ENCODE measurements at places on chromosomes 4 and X.

GRCh38 chrX:40922307-40922706 lies 162.9 kb upstream of the USP9X start:
- no peak for DNase-seq

- no peak for DNase-seq
These were observed 19.4 kb downstream of the TAPT1 start for GRCh38 chr4:16206848-16207247.

DNA sequence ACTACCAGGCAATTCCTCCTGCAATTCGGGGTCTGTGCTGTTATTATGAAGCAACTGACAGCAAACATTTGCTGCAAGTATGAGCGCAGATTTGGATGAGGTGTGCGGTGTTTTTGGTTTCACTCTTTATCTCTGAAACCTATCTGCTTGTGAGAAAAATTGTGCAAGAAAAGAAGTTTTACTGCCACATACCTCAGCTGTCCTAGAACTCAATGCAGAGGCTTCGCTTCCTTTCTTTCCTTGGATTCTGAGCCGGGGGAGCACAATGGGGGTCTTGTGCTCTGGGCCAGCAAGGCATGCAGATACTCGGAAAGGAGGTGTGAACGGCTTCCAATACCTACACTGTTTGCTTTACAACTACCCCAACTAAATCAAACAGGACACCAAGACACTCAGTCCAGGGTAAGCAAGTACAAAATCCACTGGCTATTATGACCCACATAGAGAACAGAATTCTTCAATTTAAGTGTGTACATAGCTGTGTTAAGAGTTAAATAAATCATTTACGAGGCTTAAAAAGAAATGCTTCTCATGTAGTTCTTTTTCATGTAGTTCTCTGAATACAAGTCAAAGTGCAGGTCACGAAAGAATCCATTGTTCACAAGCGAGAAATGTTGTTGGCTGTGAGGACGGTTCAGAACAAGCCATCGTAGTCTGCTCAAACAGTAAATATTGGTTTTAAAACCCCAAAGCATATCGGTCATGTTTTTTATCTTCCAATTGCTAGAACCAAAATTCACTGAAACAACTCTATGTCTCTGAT lies 1.1 kb downstream of the SORBS2 start:
- no peak for DNase-seq

DNA sequence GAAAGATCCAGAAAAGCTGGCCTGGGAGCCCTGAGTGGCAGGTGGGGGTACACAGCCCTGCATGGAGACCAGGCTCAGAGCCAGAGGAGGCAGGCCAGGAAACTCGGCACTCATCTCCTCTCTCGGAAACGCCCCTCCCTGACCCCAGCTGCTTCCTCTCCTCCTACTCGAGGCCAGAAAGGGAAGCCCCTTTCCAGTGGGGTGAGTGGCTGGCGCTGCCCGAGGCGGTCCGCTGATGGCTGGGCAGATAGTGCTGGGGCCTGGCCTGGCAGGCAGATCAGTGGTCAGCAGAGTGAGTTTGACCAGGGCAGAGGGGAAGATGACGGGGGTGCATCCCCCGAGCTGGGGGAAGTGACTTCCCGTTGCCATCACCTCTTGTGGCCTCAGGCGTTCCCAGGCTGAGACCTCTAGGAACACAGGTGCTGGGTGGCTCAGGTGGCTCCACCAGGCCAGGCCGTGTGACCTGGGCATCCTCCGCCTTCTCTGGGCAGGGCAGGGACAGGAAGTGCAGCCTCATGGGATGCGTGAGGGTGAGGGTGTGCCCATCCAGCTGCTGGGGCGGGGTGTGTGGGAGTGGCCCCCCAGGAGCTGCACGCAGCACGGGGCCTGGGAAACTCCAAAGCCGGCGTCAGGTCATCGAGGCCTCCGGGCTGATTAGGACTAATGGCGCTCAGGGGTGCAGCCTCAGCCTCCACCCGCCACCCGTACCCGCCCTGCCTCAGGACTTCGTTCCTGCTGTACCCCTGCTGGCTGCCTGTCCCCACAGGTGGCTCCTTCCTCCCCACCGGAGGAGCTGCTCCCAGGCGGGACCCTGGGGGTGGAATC lies 5.7 kb downstream of the SH3BP2 start:
- DNase-seq = no peak

DNA sequence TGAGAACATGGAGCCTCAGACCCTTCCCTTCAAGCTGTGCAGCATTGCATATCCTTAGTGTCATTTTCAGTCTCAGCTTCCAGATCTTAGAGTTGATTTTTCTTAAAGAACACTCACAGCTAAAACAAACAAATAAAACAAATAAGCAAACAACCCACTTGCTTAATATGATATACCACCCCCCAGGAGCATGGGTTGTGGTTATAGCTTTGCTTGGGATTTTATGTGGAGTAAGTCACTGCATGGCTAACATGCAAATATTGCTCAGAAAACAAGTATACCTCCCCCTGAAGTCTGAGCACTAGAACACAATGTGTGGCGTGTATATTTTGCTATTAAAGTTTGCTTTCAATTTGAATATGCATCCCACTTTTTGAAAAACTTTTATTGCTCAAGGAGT lies 78.6 kb downstream of the MGST2 start:
- DNase-seq = no peak

DNA sequence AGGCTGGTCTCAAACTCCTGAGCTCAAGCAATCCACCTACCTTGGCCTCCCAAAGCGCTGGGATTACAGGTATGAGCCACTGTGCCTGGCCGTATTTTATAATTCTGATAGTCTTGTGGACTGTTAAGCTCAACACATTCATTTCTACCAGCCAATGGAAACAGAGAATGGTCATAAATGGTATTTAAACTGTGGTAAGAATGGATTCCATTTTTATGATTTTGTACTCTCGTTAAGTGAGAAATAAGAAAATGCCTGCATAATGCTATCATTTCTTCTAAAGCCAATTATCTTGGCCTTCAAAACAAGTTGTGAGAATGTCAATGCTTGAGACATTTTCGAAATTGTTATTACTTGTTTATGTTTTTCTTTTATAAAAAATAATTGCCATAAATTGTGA lies 321.0 kb downstream of the IL15 start:
- no peak for DNase-seq

GRCh38 chr4:6029254-6029653 lies 11.0 kb upstream of the C4orf50 start:
- DNase-seq = no peak

GRCh38 chr4:7771541-7772507 lies 167.8 kb downstream of the AFAP1 start:
- DNase-seq = no peak

- no peak for DNase-seq
These were observed 206.8 kb upstream of the ARHGAP24 start for GRCh38 chr4:85268188-85268587.

- peak; percentile 59 for DNase-seq
These were observed 57.7 kb downstream of the WFS1 start for GRCh38 chr4:6327220-6327917.

DNA sequence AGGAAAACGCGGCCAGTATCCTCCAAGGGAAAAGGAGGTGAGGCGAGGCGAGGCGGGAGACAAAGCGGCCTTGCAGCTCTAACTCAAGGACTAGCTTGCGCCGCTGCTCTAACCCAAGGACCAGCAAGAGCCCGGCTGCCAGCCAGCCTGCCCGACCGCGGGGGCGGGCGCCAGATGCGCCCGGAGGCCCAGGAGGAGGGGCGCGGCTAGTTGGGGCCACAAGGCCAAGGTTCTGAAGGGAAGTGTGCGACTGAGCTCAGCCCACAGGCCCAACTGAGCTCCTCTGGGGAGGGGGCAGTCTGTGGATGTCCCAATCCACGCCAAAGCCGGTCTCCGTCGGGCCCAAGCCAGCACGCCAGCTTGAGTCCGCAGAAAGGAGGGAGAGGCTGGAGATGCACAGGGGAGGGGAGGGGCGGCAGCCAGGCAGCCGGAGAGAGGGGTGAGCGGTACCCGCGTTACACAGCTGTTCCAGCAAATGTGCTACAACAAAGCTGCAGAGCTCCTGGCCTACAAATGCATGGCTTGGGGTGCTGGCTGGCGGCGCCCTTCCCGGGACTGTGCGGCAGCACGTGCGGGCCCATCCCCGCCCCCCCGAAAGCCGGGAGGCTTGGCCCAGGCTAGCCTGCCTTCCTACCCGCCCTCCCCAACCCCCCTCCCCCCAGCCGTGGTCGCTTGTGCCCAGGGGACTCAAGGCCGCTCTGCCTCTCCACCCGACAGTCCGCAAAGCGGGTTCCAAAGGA lies 637 bp downstream of the AMER1 start:
- no peak for DNase-seq

DNA sequence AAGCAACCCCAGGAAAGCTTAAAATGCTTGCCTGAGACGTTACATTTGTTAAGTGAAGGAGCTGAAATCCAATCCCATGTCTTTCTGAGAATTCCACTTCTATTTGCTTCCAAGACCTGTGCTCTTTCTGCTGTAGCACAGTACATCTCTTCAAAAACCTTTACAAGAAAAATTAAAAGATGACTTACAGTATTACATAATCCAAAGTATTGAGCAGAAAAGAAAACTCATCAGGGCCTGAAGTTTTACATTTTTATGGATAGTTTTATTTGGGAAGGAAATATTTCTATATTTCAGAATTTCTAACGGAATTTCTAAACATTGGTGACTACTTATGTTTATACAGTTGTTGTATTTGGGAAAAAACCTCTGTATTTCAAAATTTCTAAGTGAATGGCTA lies 276.3 kb downstream of the TENM3 start:
- DNase-seq = no peak

GRCh38 chr4:74431113-74431826 lies 13.7 kb upstream of the AREG start:
- no peak for DNase-seq

DNA sequence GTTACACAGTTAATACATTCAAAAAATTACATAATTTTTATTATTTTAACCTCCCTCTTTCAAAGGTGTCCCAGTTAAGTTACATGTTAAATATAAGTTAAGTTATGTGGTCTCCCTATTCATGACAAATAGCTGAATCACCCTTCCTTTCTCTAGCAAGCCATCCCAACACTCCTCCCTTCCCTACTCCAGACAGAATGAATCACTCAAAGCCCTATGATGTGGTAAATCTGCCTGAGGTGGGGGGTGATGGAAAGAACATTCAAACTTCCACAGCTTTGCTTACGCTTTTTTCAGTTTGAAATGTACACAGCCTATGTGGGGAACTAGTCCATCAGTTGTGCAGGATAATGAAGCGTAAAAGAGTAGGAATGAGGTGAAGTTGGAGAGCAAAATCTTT lies 90.2 kb downstream of the CXCL13 start:
- no peak for DNase-seq

GRCh38 chr4:7155590-7156071 lies 36.7 kb upstream of the SORCS2 start:
- DNase-seq = no peak

DNA sequence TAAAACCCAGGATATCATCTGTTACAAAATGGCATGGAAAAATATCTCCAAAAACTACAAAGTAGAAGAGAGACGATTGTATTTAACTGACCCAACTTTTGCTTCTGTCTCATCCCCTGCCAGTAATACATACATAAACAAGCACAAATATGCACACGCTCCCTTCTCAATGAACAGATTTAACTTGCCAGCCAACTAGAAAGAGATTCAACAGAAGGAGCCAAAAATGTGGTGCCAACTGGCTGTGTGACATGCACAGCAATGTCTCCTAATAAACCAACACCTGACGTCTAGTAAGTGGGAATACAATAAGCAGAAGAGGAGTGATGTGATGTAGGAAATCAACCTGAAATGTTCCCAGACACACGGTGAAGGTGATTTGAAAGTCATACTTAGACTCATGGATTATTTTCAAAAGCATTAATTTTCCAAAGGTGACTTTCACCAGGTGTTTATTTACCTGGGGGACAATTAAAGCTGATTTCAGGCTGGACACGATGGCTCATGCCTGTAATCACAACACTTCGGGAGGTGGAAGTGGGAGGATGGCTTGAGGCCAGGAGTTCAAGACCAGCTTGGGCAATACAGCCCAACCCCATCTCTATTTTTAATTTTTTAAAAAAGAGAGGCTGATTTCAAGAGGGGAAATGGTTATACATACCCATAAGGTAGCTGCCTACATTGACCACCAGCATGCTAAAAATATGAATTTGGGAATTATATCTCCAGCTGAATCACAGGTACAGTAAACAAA lies 33.7 kb downstream of the SH3RF1 start:
- no peak for DNase-seq

- DNase-seq = no peak
These were observed 48.2 kb downstream of the THAP9 start for GRCh38 chr4:82948647-82949204.

DNA sequence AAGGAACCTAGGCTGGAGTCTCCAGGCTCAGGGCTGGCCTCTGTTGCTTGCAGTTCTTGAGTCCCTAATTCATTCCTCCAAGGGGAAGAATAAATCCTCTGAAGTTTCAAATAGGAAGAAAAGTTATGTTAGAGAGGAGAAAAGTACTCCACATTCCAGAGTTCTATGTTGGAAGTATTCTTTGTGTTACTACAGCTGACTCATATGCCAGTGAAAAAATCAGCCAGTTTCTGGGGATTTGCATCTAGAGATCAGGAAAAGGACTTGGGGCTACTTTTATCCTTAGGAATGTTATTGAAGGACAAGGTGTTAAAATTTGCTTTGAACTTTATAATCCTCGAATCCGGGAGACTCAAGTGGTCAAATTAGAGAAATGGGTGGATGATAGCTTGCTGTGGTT lies 11.7 kb upstream of the NUDT9 start:
- no peak for DNase-seq

DNA sequence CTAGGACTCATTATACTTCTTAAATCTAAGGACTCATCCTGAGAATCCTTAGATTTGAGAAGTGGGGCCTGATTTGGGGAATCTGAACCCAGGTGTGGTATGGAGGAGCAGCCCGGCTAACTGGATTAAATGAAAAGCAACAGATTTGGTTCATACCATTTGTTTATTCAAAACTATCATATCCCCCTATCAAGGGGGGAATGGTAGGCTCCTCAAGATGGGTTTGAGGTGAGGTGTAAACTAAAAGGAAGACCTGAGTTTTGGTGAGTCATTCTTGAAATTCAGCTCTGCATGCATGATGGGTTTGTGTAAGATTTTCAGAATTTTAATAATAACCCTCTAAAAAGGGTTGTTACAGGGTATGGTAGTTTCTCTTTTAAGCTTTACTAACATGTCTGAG lies 53.4 kb downstream of the CASP6 start:
- no peak for DNase-seq

- DNase-seq = no peak
These were observed 49.8 kb downstream of the SMPX start for GRCh38 chrX:21708116-21708515.

DNA sequence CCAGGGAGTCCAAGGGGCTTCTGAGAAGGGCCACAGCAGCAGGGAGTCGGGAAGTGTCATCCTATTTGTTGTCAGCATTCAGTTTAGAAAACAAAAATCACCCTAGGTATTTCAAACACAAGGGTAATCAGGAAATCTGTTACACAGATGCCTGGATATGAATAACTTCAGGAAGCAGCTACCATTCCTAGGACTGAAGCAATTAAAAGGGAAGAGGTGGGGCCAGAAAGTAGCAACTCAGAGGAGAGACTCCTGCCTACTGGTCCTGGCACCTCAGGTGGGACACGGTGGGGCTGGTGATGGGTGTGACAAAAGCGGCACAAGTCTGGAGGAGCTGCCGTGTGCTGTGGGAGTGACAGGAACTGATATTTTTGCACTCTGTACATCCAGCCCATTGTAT lies 107.9 kb downstream of the PDGFRA start:
- no peak for DNase-seq

- no peak for DNase-seq
These were observed 39.7 kb upstream of the OGT start for GRCh38 chrX:71493111-71493613.

Data from COR-L47 (cell line).